Stimulated activated CD8-positive, alpha-beta memory T cell treated with anti-CD3 and anti-CD28 coated beads, Interleukin-2, amount 100 ng/mL, for 1 hour (primary cell): ENCODE measurements at places on chromosomes 2 and 18.

GRCh38 chr2:25168256-25169072 is at the start of gene POMC:
Gene POMC (minus strand): TSS chr2:25168580. CDS start chr2:25164772, 3,808 bp downstream.
- no peak for DNase-seq

DNA sequence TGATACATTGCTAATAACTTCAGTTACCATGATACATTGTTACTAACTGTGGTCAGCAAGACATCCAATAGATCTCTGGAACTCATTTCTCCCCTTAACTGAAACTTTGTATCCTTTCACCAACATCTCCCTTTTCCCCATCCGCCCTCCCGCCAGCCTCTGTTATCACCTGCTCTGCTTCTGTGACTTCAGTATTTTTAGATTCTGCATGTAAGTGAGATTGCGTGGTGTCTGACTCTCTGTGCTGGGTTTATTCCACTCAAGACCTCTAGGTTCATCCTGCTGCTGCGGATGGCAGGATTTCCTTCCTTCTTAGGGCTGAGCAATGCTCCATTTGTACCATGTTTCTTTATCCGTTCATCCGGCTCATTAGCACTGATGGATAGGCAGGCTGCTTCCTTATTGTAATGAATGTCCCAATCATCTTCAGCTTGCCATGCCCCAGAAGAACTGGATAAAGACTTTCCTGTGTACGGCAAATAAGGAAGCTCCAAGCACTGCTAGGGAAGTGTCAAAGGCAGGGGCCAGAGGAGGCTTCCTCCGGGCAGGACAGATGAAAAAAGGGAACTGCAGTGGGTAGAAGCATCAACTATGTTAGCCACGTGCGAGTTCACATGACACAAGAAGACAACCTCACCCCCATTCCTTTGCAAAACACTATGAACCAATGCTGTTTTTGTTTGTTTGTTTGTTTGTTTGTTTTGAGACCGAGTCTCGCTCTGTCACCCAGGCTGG is 113.4 kb downstream of the EIPR1 start:
- no peak for DNase-seq

- no peak for DNase-seq
These were observed 19.5 kb upstream of the TNS1 start for GRCh38 chr2:218022131-218022850.

- DNase-seq: no peak
These were observed 627 bp downstream of the CDCA7 start for GRCh38 chr2:173355132-173355865.

GRCh38 chr2:226378753-226379705 is 420.6 kb downstream of the IRS1 start:
- DNase-seq: no peak

- no peak for DNase-seq
These were observed 136.4 kb upstream of the APCDD1 start for GRCh38 chr18:10317864-10318690.

DNA sequence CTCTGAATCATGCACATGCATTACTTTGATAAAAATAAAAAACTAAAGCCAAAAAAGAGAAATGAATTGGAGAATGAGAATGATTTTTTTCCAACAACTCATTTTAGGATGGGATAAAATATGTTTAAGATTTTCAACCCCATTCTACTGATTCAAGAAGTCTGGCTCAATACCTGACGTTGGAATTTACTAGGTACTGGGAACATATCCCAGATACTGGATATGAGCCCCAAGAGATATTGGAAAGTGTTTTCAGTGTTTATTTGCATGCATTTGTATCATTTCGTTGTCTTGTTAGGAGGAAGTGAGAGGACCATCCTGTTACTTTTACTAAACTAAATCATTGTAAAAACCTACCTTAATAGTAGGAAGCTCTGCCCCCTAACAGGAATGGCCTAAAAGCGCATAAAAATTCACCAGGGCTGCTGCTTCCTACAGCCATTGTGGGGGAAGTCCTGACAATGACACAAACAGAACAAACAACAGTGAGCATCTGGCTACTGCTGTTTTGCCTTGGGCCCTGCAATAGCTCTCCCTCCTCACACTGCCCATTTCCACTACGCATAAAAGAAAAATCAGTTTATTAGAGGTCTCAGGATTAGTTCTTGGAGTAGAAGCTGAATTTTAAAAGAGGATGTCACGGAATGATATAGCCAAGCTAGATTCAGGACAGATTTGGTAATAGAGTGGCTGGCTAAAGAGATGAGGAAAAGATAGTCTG is 35.2 kb downstream of the ANKAR start:
- DNase-seq: no peak

- DNase-seq: no peak
These were observed 232.1 kb upstream of the TRIB2 start for GRCh38 chr2:12484536-12485115.

DNA sequence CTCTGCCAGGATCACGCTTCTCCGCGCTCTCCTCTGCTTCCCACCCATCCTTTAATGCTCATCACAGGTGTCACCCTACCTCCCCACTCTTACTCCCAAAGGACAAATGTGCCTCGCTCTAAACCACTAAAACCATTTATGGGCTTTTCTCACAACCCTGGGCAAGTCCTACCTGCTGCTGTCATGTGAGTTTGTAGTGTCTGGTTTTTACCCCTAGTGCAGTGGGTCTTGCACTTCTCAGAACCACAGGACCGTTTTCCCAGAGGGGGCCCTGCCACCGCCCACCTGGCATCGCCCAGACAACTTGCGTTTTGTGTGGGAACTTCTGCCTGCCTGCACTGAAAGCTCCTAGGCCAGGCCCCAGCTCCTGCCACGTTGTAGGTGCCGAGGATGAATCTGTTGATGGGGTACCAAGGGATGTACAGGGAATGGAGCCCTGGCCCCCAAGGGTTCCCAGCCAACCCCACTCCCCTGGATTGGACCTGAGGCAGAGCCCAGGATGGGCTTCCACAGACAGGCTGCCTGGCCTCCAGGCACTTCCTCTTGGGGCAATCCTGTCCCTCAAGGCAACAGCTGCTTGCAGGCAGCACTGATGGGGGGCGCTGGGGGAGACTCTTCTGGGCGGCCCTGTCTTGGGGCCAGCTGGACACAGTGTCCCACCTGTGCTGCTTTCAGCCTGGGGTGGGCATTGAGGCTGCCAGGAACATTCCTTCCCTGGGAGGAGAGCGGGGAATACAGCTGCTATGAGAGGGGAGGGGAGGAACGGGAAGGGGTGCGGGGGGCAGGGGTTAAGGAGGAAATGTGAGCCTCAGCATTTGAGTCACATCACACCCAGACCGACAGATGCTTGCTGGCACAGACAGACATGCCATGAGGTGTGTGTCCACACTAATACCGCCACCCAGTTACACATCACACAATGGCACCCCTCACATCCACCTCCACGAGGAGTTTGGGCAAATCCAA is 176.3 kb downstream of the ZFP36L2 start:
- no peak for DNase-seq

- no peak for DNase-seq
These were observed 37.5 kb downstream of the POLR1A start for GRCh38 chr2:86068136-86068588.

GRCh38 chr2:64753399-64753798 is 99.7 kb upstream of the SERTAD2 start:
- no peak for DNase-seq

DNA sequence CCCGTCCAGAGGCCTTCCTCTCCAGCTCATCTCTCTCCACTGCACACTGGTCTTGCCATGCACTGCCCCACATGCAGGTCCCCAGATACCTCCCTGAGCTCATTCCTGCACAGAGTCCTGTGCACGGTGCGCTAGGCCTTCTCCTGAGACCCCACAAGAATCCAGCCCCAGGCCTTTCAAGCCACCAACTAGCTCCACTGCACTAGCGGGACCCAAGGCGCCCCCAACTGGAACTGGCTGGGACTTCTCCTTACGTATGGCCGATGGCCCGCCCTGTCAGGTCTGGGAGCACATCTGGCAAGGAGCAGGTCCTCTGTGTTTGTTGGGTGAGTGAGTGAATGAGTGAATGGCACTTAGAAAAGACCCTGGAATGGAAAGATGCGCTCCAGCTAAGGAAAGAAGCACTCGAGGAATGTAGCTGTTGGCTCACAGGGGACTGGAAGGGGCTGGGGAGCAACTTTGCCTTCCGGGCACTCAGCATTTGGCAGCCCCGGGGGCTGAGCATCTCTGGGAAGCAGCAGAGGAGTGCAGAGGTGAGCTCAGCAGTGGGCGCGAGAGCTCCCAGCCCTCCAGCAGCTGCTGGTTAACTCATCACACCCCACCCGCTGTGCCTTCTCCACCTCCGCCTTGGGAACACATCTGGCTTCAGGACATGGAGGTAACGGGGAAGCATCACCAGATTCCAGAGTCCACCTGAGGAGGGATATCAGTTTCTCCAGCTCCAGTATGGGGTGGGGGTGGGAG is 223.1 kb downstream of the GLI2 start:
- no peak for DNase-seq

GRCh38 chr2:42314892-42315468 is 46.0 kb downstream of the COX7A2L start:
- no peak for DNase-seq

DNA sequence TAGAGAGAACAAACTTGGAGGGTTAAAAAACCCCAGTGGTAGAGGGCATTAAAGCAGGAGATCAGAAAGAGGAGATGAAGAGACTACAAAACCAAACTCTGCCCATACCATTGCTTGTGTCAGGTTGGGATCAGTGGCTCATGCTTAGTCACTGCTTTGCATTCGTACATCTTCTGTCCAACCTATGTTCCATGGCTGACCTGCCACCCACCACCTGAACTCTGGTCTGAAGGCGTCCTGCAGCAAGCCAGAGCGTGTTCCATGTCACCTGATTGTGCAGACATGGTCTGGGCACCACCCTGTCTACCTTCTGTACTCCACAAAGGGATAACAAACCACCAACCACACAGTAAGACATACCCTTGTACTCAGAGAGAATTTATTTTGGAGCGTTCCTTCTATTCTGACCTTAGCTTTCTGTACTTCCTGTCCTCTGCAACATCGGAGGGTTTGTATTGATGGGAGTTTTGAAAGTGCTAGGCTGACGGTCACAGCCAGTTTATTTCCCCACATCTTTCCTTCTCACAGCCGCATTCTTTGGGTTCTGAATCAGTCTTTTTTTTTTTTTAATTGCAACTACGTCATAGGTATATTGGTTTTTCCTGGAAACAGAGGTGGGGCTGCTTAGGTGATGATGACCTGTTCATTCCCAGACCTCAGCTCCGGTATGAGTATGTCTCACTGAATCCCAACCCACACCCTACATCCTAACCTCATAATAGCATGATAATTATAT is 88.3 kb downstream of the SOWAHC start:
- DNase-seq: no peak

DNA sequence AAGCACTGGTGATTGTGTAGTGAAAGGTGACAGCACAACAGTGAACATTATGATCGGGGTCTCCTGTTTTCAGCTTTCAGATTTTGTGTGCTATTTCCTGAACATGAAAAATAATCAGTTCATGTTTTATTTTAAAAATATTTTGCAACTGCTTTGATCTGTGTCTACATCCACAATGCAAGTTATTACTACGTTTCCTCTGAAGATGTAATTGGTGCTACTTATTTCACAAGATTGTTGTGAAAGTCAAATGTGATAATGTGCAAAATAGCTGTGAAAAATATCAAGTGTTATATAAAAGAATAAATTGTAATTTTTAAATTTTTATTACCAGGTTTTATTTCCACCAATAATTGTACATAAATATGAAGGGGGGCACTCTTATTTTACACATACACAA is 6.1 kb upstream of the GCA start:
- DNase-seq: no peak

DNA sequence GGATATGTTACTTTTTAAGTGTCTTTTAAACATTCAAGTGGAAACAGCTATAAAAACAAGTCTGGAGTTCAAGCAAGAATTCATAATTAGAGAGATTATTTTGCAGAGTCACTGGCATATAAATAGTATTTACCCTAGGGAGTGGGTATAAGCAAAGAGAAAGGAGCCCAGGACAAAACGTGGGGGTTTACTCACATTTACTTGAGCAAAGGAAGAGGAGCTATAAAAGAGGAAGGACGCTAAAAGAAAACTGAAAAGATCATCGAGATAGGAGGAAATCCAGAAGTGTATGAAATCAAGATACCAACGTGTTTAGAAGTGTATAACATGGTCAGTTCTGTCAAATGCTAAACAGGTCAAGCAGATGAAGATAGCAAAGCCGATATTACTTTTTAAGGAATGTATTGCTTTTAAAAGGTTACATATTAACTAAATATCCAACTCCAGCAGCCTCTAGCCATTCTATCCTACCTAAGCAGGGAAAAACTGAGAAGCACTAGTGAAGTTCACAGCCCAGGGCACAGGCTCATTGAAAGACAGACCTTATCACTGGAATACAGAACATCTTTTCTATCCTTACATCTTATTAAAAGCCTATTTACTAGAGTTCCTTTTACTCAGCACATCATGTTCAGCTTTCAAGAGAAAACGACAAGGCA is 8.6 kb downstream of the KANSL1L start:
- DNase-seq: no peak
